Endothelial cell of umbilical vein (primary cell): ENCODE measurements at places on chromosomes 11 and 22. TPM values are rescaled to one million over a fixed set of nuclear protein-coding genes. Genes with fewer than 3 reads are reported as not detected.

The OR51B5 gene
- not detected in 2 replicates for total RNA-seq

The OR4C5 gene
- not detected in 2 replicates for total RNA-seq

The KREMEN1 gene
- total RNA-seq = 0.99 and 1.1 TPM in 2 replicates

The IGLL1 gene
- total RNA-seq = not detected in 2 replicates

The ZFTA gene
- total RNA-seq = 25.2 and 32.0 TPM in 2 replicates

The TSPAN18 gene
- total RNA-seq = 65.3 and 118 TPM in 2 replicates

The IFT27 gene
- 30.5 and 33.7 TPM in 2 replicates for total RNA-seq

The PPM1F gene
- 171 and 178 TPM in 2 replicates for total RNA-seq

The C22orf42 gene
- total RNA-seq = not detected in 2 replicates

The KCNJ1 gene
- not detected in 2 replicates for total RNA-seq

The CCDC116 gene
- total RNA-seq = 0.33 and 0.53 TPM in 2 replicates

The GDPD4 gene
- total RNA-seq = not detected in 2 replicates

The FJX1 gene
- total RNA-seq = 23.7 and 26.6 TPM in 2 replicates

The MYBPC3 gene
- not detected in 2 replicates for total RNA-seq
